ENCODE measurements at places on chromosomes 12 and 14. TPM values are rescaled to one million over a fixed set of nuclear protein-coding genes. Genes with fewer than 3 reads are reported as not detected.
A peak's percentile ranks its signal among the peaks of the same experiment; 100 is the strongest.

The TEX52 gene
- total RNA-seq: not detected

DNA sequence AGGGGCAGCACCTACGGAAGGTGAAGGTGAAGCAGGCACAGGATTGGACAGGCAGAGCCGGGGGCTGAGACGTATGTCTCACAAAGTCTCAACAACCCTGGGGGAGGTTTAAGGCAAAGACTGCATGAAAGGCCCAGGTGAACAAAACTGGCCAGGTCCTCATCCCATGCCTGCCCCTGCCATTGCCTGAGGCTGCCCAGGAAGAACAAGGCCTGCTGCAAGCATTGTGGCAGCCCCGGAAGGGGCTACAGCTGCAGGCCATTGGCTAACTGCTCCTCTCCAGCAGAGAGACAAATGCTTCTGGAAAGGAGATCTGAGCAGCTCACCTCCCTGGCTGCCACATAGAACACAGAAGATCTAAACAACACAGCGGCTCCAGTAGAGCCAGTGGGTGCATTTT, 20.4 kb upstream of the TMEM179 start:
- DNase-seq: no peak

DNA sequence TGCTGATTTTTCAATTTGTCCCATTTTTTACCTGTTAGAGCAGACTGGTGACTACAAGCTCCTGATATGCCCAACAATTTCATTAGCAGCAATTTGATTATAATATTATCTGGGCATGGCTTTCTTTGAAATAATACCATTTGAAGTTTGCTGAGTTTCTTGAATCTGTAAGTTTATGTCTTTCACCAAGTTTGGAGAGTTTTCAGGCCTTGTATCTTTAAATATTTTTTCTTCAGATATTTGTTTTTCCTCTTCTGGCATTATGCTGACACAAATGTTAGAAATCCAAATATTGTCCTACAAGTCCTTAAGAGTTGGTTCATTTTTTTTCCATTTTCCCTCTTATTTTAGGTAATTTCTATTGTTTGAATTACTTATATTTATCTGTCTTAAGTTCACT, 30.4 kb downstream of the SLC2A13 start:
- DNase-seq: no peak

The RHNO1 gene
- 8.8 TPM for total RNA-seq

The TSPAN19 gene
- not detected for total RNA-seq

The BICDL1 gene
- 0.57 TPM for total RNA-seq

The VDR gene
- 10.2 TPM for total RNA-seq

DNA sequence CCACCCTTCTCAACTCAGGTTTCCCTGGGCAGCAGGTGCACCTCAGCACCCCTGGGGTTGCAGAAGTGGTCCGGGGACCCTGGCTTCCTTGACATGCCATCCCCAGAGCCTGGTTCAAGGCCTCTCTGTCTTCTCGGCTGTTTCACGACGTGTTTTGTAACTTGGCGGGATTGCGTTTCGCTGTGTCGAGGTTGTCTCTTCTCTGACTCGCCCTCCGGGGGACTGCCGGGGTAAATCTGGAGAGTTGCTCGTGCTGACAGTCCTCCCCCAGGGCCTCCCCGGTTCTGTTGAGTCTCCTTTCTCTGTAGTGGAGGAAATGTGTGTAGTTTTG, 25.6 kb downstream of the MEG3 start:
- DNase-seq: no peak

DNA sequence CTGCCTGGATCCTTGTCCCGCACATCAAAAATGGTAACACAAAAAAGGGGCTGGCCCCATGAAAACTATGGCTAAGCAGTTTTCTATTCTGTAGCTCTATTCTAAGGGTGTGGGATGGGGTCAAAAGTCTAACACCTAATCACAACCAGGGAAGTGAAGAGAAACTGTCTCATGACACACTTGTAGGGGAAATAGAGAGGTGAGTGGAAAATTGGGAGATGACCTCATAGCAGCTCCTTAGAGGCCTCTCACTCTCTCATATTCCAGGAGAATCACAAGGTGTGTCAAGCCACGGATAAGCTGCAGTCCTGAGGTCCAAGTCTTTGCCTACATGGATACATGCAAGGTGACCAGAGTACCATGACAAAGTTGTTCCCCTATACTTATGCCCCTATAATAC, 10.7 kb downstream of the KLHL28 start:
- DNase-seq: no peak

GRCh38 chr14:53948205-53948884, 8.3 kb downstream of the BMP4 start:
- DNase-seq: no peak

GRCh38 chr12:25818596-25819390, 139.7 kb upstream of the RASSF8 start:
- no peak for DNase-seq

The C1QL4 gene
- total RNA-seq: not detected

GRCh38 chr12:5996459-5996858, 51.4 kb upstream of the ANO2 start:
- no peak for DNase-seq

GRCh38 chr12:82800185-82800584, 113.5 kb downstream of the TMTC2 start:
- no peak for DNase-seq

DNA sequence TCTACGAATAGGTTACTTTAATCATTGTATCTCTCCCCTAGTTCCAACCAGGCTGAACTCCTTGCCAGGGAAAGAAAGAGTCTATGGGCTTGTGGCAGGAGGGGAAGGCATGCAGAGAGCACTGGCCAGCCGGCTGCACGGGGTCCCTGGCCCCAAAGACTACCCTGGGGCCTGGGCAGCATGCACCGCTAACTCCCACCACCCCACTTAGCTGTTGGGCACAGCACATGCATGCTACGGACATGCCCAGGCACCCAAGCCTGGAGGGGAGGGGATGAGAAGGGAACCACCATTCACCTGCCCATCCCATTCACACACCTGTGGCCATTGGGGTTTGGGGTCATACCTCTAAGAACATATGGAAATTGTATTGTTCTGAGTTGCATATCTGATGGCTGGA, 94.1 kb downstream of the PIK3C2G start:
- no peak for DNase-seq

DNA sequence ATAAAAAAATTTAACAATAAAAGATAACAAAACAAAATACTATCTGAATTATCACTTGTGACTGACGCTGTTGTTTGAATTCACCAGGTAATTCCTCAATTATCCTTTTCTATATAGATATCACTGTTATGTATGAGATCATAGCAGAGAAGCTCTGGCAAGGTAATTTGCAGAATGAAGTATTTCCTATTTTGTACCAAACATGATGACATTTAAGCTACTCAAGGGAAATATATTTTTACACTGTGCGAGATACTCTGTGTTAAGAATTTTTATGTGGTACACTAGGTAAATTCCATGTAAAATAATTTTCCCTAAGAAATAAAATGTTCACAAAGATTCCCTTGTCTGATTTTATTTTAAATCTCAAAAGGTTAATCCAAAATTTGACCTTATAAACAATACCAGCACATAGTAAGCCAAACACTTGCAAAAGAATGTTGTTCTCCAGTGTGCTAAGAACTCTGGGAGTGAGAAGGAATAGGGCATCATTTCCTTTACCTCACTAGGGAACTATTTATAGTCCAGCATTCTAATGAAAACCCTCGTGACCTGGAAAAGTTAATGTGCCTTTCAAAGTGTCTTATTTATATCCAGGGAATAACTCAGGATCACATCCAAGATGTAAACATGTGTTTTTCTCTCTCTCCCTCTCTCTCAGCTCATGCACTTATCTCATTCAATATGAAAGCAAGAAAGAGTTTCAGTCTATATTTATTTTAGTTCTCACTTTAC, 115.2 kb upstream of the RAP1B start:
- DNase-seq: no peak

DNA sequence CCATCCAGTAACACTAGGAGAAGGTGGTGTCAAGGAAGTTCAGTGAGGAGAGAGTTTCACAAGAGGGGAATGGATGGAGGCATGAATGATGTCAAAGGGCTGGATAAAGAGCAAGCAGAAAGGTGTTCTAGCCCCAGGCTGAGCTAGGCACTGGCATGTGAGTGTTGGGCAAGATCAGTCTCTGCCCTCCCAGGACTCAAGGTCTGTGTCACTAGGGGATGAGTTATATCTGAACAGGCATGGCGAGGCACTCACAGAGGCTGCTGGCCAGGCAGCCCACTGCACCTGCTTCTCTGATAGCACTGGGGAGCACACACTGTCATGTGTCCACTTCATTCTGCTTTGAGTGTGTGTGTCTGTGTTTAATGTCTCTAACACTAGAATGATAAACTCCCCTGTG, 903.8 kb downstream of the BCL11B start:
- no peak for DNase-seq

DNA sequence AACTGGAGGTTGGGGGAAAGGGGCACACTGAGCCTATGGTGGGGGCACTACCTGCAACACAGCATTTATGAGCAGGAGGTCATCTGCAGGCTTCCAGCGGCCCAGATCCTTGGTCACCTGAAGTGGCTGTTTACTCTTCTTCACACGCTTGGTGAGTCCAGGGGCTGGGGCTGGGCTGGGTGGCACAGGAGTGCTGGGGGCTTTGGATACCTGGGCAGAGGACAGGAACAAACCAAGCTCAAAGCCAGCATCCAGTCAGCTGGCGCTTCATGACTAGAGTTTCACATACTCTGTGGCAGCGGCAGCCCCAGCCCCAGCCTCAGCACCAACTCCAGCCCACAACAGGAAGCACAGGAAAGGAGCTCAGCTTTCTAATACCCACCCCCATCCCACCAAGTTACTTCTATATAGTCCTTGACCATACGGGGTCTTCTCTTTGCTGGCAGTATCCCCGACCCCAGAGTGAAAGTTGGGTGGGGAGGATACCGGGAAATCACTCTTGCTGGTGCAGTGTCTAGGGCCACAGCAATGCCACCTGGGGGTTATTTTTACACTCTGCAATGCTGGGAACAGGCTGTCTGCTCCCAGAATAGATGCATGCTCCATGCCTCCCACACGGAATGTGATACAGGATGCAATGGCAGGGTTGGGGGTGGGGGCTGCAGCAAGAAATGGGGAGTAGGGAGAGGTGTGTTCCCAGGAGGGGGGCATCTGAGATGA, 3.1 kb downstream of the MCRS1 start:
- peak; percentile 58 for DNase-seq

DNA sequence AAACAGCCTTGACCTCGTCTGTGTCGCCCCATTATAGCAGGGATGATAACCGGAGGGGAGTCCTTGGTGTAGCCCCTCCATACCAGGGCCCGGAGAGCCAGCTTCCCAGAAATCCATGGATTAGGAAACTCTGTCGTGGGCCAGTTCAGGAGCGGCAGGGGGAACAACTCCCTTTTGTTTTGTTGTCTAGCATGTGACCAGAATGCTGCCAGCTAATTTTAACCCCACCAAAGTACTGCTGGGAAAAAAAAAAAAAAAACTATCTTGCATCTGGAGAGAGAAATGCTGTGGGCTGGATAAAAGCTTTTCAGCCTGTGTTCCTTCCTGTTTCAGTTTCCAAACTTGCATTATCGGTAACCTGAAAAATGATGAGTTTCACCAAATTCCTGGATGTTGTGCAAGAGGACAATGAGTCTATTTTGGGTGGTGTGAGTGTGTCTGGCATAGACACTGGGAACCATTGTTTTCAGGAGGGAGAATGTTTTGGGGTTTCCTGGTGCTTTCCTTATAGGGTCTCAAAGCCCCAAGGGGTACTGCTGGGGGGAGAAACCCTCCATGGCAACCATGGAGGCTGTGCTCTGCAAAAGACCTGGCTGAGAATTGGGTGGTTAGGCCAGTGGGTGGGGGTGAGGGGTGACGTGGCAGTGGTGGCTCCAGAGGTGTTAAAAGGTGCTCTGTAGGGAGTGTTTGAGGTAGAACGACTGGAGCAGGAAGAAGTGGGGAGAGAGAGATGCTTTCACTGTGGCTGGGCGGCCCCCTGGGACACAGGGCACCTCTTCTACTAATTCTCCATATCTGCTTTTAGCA, 14.9 kb upstream of the IRF2BPL start:
- DNase-seq: peak; percentile 77

The PPP4R3A gene
- total RNA-seq: 62.9 TPM

GRCh38 chr14:60277605-60278190, 28.7 kb downstream of the PPM1A start:
- DNase-seq: no peak

DNA sequence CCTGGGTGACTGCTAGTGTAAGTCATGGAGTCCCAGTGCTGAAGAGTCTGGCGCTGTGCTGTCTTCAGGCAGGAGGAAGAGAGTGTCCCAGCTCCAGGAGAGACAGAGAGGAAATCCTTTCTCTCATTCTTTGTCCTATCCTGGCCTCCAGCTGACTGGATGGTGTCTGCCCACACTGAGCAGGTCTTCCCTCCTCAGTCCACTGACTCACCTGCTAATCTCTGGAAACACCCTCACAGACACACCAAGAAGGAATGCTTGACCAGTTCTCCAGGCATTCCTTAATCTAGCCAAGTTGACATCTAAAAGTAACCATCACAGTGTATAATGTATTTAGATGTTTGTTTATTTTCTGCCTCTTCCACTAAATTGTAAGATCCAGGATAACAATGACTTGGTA, 53.9 kb downstream of the EMP1 start:
- no peak for DNase-seq

DNA sequence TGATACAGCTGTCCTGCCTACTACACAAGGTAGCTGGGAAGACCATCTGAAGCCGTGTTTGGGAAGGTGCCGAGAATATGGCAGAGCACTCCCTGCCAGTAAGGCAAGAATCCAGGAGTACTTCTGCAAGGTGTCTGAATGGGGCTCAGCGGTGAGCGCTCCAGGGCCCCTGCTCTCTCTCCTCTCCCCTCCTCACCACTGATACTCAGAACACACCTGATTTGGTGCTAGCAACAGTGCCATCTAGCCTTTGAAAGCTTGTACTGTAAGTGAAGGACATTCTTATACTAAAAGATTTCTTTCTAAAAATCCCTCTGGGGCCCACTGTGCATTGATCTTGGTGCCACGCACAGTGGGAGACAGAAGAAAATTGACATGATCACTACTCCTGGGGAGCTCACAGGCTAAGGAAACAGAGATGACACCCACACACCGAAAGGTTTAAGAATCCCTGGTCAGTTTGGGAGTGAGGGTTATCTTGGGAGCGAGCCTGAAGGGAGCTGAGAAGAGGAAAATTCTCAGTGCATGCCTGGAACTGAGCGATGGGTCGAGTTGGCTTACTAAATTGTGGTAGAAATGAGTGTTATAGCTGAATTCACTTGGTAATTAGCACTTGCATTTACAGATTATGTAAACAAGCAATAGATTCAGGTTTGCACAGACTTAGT, 216.9 kb downstream of the NTF3 start:
- DNase-seq: no peak

GRCh38 chr12:42325653-42326474, at the start of the genes PPHLN1 and ZCRB1:
Gene PPHLN1, plus strand, starts transcription at chr12:42326167. Its CDS starts 9,736 bp downstream, at chr12:42335903.
Gene ZCRB1, minus strand, starts transcription at chr12:42326094. Its CDS starts 1,992 bp downstream, at chr12:42324102.
- peak; percentile 95 for DNase-seq

DNA sequence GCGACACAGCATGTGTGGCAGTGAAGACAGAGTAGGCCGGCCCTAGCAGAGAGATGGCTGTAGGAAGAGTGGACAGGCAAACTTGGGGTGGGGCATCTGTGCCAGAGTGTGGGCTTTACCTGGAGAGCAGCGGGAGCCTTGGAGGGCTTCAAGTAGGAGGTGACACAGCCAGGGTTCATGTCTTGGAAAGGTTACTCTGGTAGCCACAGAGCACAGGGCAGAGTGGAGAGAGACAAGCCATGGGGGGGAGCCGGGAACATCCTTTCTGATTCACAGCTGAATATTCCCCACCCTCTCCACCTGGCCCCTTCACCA, 53.5 kb upstream of the DIO3 start:
- peak; percentile 59 for DNase-seq

Data from posterior vena cava (tissue), 2 donors.